ENCODE measurements at places on chromosomes 7 and 10.

DNA sequence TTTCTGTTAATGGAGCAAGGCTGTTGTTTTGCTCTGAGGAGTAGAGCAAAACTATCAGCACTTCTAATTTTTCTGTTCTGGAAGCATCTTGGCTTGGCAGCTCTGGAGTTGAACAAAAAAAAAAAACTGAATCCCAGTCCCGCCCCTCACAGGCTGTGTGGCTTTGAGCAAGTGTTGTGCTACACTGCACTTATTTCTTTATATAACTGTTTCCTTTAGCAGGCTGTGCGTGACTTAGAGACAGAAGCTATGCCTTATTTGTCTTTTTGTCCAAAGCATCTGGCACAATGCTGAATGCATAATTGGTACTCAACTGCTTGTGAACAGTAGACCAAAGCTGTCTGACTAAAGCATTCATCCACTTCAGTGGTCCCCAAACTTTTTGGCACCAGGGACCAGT, 96.1 kb downstream of the AMPH start:
- DNase-seq: no peak

DNA sequence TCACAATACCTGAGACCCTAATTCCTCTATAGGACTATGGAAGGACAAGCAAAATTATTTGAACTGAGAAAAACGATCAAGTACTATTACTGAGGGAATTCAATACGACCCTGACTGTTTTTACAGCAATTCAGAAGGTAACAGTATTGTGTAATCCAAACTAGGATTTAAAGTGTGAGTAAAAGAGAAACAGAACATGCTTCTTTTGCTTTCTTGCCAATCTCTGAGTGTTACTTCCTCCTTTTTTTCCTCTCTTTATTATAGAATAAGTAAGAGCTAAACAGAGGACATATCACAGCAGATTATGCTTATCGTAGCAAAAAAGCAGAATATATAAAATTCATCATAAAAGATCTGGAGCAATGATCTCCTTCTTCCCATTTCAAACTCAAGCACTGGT, 292.1 kb downstream of the THSD7A start:
- no peak for DNase-seq

- no peak for DNase-seq
Observed at GRCh38 chr10:103727546-103727963, 127.8 kb downstream of the SH3PXD2A start.

- no peak for DNase-seq
Observed at GRCh38 chr7:118182593-118183427, 1.2 kb upstream of the LSM8 start.

- DNase-seq: no peak
Observed at GRCh38 chr7:100590077-100590737, 4.1 kb downstream of the FBXO24 start.
